Jurkat, Clone E6-1 (cell line): ENCODE measurements at places on chromosomes 13 and 19.
A peak's percentile ranks its signal among the peaks of the same experiment; 100 is the strongest.

- DNase-seq: no peak
Observed at GRCh38 chr13:67914535-67914934, 684.4 kb upstream of the PCDH9 start.

- DNase-seq: no peak
Observed at GRCh38 chr19:21130097-21130775, 11.6 kb upstream of the ZNF431 start.

DNA sequence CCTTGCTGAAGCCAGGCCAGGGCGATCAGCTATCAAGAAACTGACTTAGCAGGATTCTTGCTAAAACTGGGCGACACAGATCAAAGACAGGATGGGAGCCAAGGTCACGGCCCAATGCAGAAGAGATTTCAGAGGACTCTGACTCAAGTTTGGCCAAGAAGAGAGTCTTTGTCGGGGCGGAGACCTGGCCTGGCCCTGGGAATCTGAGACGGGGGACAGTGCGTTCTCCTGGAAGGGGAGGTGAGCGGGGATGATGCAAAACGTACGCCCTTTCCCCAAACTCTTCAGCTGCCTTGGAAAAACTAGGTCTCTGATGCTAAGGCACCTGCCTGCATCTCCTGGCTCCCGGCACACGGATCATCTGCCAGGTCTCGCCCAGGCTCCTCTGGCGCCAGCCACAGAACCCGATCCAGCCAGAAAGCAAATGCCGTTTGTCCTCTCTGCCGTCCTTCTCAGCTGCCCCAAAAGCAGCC, 9.8 kb downstream of the MVB12A start:
- DNase-seq: no peak

DNA sequence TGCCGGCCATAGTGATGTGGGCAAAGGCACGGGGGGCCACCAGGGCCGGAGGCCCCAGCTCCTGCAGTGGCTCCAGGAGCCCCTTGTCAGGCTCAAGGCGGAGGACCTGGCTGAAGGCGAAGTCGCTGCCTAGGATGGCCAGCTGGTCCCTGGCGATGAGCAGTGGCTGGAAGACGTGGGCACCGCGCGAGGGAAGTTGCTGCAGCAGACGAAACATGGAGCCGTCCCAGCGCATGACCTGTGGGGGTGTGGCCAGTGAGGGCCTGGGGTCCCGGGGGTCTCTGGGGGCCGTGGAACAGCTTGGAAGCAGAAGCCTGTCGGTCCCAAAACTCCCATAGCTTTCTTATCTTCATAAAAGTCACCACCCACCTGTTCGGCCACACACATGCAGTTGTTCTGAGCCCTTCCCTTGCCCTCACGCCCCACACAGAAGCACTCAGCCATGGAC, 9.6 kb downstream of the LGI4 start:
- no peak for DNase-seq

DNA sequence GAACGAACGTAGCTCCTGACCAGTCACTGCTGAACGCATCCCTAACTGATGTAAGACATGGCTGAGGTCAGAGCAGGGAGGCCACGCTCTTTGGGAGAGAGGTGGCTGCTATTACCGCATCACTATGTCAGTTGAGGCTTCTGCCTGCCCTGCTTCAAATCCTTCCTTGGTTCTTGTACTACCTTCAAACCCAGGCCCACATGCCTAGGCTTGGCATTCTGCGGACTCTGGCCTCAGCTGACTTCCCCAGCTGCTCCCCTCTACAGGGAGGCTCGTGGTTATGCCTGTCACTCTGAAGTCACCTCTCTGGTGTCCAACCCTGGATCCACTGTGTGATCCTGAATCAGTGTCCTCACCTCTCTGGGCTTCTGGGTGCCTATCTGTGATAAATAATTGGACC, 14.8 kb upstream of the MEIS3 start:
- no peak for DNase-seq

GRCh38 chr19:58460039-58460438, 6.8 kb upstream of the ZNF324 start:
- DNase-seq: no peak

DNA sequence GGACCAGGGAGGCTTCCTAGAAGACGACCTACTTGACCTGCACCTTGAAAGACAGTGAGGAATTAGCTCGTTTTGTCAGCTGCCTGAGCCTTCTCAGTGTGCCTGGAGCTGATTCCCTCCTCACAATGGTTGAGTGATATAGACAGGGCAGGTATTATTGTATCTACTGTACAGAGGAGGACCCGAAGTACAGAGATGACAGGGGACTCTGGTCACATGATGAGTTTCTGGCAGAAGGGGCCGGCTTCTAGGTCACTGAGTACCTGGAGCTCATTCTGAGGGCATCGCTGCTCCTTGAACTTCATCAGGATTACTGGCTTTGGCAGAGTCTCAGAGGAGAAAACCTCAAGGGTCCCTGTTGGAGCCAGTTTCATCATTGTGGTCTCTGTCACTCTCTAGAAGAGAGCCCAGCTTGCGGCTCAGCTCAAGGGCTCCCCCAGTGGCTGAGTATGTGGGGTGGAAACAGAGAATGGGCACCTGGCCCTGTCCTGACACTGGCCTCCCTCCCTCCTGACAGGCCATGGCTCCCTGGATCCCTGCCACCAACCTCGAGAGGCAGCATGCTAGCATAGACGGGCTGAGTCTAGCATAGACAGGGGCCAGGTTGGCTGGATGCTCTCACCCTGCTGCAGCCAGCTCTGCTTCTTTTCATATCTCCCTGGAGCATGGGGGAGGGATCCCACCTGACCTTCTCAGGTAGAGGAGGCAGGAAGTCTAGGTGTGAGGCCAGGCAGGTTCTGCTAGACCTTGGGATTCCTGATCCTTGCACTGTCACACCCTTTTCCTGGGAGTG, 38.7 kb downstream of the NFIX start:
- DNase-seq: no peak

GRCh38 chr13:36753176-36753575, 65.8 kb upstream of the RFXAP start:
- no peak for DNase-seq

DNA sequence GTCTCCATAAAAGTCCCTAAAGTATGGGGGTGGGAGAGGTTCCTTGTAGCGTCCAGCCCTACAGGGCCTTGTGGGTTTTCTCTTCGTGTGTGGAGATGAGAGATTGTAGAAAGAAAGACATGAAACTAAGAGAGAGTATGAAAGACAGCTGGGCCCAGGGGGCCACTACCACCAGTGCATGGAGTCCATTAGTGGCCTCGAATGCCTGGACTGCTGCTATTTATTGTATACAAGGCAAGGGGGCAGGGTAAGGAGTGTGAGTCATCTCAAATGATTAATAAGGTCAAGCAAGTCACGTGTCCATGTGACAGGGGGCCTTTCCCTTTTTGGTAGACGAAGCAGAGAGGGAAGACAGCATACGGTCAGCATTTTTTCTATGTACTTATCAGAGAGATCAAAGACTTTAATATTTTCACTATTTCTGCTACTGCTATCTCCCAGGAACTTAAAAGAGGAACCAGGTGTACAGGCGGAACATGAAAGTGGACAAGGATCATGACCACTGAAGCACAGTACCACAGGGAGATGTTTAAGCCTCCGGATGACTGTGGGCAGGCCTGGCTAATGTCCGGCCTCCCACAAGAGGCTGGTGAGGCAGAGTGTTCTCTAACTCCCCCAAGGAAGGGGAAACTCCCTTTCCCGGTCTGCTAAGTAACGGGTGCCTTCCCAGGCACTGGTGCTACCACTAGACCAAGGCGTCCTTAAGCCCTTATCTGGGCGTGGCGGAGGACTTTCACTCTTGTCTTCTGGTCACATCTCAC, 25.5 kb downstream of the FGF21 start:
- no peak for DNase-seq

DNA sequence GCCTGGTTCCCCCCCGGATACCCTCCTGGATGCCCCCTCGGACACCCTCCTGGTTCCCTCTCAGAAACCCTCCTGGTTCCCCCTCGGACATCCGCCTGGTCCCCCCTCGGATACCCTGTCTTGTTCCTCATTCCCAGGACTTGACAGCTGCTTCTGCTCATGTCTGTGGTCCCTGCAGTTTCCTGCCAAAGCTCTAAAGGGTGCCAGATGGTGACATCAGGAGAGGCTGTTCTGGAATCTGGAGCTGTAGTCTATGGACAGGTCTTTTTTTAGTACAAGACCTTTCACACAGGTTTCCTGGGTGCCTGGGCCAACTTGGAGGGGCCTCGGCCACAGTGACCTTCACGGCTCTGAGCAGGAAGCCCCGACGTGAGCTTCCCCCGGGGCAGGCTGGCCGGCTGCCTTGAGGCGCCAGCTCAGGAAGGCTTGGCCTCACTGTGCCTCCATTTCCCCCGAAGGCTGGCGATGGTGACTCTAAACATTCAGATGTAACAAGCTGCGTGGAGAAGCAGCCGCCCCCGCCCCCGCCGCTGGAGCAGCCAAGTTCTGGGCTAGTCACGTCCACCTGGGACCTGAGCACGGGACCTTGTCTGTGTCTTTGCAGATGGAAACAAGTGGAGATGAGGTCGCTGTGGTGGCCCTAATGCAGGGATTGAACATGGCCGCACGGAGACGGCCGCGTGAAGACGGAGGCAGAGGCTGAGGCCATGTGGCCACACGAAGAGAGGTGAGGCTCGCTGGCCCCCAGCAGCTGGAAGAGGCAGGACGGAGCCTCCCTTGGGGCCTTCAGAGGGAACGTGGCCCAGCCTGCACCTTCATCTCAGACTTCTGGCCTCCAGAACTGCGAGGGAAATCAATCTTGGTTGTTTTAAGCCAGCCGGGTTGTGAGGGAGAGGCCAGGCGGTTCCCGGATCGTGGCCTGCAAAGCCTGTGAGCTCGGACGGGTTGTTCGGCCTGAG, 12.7 kb downstream of the SGTA start:
- DNase-seq: no peak

DNA sequence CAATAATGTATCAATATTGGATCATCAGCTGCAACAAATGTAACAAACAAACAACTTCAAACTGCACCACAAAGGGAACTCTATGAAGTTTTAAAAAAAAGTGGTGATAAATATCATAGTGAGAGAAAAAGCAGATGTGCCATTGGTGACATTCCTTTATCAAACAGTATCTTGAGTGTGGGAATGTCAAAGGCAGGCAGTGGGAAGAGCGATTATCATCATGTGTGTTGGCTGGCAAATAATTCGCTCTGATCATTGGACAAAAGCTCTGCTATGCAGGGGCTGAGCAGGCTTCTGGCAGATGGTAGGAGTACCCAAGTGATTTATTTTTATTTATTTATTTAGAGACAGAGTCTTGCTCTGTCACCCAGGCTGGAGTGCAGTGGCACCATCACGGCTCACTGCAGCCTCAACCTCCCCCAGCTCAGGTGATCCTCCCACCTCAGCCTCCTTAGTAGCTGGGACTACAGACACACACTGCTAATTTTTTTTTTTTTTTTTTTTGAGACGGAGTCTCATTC, 55.9 kb upstream of the RANBP3 start:
- no peak for DNase-seq

- peak; percentile 90 for DNase-seq
Observed at GRCh38 chr13:99218969-99219368, 18.3 kb downstream of the UBAC2 start.

- DNase-seq: no peak
Observed at GRCh38 chr13:106354961-106355360, 180.5 kb downstream of the EFNB2 start.

DNA sequence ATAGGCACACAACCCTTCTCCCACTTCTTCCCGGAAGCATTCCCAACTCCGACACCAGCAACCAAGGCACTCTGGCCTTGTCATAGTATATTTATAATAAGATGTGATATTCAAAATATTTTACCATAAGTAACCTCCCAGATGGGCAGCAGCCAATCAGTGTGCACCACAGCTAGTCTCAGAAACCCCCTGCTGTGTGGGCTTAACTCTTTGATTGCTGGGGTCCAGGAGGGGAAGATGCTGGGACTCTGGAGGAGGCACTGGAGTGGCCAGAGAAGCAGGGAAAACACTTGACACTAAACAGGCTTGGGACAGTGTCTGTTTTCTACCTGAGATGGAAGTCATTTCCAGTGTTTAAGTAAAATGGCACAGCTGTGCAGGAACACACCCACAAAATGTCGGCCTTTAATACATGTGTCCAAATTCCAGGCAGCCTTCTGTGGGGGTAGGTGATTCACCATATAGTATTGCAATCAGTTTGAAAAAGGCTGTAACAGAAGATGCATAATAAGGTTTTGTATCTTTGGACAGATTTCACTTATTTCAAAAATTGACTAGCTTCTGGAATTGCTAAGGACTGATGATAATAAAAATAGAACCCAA, 100.7 kb downstream of the MBNL2 start:
- DNase-seq: no peak

DNA sequence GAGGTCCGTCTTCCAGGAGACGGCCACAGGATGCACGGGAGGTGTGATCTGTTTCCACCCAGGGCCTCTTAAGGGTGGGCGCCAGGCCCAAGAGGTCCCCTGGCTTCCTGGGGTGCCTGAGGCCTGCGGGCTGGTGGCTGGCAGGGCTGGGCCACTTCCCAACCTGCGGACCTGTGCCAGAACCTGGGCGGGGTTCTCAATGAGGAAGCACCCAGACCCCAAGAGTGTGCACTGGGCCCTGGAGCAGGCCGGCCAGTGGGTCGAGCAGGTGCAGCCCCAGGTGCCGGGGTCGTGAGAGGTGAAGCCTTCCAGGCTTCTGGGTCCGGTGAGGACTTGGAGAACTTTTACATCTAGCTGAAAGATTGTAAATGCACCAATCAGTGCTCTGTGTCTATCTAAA, 6.7 kb upstream of the MICU2 start:
- no peak for DNase-seq

DNA sequence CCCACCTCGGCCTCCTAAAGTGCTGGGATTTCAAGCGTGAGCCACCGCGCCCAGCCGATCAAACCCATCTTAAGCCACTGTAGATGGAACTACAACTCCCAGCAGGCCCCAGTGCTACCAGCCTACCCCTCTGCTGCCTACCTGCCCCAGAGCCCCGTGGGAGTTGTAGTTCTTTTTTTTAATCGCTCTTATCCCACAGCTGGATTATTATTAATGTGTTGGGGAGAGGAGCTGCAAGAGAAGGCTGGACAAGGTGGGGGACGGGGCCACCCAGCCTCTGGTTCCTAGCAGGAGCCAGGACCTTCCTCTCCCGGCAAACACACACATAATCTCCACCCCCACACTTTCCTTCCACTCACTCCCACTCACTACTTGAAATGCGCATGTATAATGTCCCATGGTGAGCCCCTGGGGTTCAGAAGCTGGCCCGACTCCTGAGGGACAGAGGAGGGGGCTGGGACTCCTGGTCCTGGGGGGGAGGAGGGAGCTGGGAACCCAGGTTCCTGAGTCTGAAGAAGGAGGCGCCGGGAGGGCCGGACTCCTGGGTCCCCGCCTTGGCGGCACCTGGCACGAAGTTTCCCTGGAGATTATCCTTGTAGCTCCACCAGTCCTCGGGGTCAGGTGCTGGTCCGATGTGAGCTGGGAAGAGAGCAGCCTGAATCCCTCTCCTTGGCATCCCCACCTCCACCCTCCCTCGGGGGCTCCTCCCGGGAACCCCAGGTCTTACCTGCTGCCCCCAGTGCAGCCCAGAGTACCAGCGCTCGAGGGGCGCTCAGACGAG, 958 bp downstream of the CA11 start:
- peak; percentile 80 for DNase-seq

DNA sequence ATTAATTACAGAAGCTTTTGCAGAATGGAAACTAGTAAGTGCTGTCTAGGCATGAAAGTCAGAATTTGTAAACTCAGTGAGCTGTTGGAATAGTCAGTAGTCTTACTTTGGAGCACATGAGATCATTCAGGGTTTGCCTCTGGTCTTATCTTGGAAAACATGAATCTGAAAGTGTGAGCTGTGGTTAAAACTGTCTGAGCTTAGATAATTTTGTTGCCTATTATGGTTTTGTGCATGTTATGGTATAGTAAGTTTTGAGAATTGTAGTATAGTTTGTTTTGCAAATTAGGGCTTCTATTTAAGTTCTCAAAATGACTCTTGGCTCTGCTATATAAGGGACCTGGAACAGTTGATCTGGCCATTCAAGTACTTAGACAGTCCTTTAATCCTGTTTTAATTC, 53.7 kb upstream of the TRPC4 start:
- no peak for DNase-seq

GRCh38 chr13:112838038-112838841, 130.8 kb upstream of the MCF2L start:
- no peak for DNase-seq
